ENCODE measurements at places on chromosomes 12 and 14.

DNA sequence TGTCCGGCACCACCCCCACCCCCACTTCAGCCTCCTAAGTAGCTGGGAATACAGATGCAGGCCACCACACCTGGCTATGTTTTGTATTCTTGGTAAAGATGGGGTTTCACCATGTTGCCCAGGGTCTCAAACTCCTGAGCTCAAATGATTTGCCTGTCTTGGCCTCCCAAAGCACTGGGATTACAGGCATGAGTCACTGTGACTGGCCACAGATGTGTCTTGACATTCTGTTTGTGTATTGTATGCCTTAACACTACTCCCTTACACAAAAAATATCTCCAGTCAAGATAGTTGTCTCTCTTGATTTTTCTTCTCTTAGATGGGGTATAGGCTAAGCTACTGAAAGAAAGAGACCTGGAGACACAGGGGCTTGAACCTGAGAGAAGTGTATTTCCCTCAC lies 17.6 kb downstream of the CLEC14A start:
- no peak for DNase-seq

- DNase-seq = no peak
These were observed 61.4 kb upstream of the PNMA1 start for GRCh38 chr14:73775339-73776193.

- no peak for DNase-seq
These were observed at the start of gene SYNE3 for GRCh38 chr14:95516554-95517181. Gene SYNE3 (minus strand): TSS chr14:95516650. CDS start chr14:95475821, 40,829 bp downstream.

GRCh38 chr12:71469258-71469750 lies 29.7 kb downstream of the LGR5 start:
- no peak for DNase-seq

- DNase-seq = no peak
These were observed 33.2 kb downstream of the ETNK1 start for GRCh38 chr12:22658214-22658613.

DNA sequence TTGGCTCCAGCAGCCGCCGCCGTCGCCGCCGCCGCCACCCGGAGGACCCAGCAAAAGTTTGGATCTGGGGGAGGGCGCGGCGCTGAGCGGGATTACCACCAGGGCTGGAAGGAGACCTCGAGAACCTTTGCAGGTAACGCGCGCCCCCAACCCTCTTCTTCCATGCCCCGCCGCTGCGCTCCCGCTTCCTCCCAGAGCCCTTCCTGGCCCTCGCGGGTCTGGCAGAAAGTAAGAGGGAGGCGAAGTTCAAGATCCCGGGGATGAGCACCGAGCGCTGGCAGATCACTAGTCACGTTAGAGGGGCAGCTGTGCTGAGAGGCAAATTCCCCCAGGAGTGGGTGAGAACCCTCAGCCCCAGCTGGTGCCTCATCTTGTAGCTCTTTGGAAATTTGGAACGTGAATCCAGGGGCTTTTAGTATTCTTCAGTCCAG lies 3.9 kb downstream of the FLRT2 start:
- DNase-seq = no peak

- no peak for DNase-seq
These were observed 85.3 kb downstream of the LRP6 start for GRCh38 chr12:12181511-12181910.

GRCh38 chr12:109202770-109203169 lies 86.4 kb downstream of the ACACB start:
- DNase-seq = no peak

GRCh38 chr12:121781484-121781997 lies 11.9 kb downstream of the RHOF start:
- DNase-seq = no peak

DNA sequence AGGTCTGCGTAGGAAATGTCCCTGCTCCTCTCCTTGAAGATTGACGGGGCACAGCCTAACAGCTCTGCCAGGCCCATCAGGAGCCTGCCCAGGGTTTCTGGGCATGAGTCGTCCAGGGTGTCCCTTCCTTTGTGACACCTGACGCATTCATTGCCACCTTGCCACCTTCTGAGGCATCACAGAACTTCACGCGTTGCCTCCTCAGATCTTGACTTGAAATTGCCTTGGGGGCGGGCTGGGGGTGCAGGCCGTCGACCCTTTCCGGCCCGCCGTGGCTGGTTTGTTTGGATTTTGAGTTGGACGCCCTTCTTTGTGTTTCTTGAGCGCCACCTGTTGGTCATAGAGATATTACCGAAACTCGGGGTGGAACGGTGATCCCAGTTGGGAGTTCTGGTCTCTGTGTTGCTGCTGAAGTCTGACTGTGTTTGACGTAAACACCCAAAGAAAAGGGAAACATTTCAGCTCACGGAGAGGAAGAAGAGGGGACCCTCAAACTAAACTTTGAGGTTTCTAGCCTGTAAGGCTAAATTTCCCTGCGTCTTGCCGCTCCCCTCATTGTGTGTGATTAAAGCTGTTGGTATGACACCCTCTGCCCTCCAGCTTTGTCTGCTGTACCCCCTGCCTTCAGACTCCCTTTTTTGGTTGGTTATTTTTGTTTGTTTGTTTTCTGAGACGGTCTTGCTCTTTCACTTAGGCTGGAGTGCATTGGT lies 44.6 kb downstream of the MLXIP start:
- DNase-seq = peak; percentile 49

GRCh38 chr12:107317751-107318555 lies 224.6 kb upstream of the CRY1 start:
- DNase-seq = peak; percentile 54

DNA sequence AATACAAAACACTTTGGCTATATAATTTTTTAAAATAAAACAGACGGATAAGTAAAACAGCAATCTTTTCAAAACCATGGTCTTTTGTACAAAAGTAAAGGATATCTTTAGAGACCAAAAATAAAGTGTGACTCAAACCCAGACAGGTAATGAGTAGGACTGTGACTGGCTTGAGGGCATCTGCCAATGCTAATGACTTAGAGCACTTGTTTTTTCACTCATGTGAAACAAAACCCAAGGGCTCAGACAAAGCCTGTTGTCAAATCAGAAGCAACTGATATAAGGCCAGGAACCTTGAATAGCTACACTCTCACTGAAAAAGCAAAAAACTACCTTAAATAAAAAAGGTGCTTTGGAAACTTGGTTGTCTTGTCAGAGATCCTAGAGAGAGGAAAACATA lies 357.4 kb downstream of the TMEM117 start:
- no peak for DNase-seq

GRCh38 chr12:57625261-57626032 lies 7.6 kb downstream of the B4GALNT1 start:
- DNase-seq = no peak

DNA sequence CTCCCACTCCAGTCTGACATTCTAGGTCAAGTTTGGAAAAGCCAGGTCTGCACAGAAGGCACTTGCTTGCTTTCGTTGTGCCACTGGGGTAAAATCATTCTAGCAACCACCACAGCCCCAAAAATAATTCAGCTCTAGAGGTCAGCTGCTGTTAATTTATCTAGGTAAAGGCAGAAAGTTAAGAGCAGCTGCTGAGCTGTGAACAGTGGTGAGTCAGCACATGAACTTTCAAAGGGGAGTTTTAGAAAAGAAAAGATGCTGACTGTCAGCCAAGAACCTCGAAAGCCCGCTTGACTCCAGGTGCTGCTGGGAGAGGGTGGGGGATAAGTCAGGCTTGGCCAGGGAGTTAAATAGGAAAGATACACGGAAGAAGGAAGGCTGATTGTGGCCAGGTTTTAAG lies 12.7 kb downstream of the CCDC197 start:
- no peak for DNase-seq

GRCh38 chr12:89875809-89876208 lies 167.2 kb upstream of the ATP2B1 start:
- no peak for DNase-seq

DNA sequence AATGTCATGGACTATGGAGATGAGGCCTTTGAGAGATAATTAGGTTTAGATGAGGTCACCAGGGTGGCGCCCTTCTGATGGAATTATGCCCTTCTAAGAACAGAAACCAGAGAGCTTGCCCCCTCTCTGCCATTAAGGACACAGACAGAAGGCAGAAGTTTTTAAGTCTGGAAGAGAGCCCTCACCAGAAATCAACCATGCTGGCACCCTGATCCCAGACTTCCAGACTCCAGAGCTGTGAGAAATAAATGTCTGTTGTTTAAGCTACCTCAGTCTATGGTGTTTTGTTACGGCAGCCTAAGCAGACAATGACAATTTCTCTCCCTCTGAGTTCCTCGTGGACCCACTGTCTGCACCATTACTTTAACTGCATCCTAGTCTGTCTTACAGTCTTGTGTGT lies 382.0 kb downstream of the GXYLT1 start:
- DNase-seq = no peak

DNA sequence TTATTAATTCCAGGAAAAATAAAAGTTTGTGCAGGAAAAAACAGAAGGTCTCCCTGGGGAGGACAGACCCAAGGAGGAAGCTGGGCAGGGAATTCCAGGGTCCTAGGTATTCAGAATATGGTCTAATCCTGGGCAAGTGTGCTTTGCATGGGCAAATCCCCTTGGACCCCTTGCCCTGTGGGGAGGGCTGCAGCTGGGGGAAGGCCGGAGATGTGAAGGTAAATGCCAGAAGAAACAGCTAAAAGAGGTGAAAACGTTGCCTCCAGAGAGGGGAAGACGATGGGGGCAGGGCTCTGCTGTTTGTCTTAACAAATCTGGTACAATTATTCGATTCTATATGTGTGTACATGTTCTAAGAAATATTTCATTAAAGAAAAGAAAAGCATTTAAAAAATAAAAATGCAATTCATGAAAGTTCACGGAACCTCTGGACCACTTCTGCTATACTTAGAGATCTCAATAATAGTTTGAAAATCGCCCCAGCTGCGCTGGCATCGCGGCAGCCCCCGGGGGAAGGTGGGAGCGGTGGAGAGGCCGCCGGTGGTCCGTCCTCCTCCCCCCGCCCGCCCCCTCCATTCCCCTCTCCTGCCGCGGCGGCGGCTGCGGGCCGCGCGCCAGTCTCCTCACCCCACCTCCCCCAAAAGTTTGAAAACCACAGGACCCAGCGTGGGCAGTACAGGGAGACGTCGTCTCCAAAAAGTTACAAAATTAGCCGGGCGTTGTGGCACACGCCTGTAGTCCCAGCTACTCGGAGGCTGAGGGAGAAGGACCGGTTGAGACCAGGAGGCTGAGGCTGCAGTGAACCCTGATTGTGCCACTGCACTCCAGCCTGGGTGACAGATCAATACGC lies 1.5 kb upstream of the PRPF40B start:
- no peak for DNase-seq

- no peak for DNase-seq
These were observed 190.1 kb downstream of the MED13L start for GRCh38 chr12:116087399-116087798.

DNA sequence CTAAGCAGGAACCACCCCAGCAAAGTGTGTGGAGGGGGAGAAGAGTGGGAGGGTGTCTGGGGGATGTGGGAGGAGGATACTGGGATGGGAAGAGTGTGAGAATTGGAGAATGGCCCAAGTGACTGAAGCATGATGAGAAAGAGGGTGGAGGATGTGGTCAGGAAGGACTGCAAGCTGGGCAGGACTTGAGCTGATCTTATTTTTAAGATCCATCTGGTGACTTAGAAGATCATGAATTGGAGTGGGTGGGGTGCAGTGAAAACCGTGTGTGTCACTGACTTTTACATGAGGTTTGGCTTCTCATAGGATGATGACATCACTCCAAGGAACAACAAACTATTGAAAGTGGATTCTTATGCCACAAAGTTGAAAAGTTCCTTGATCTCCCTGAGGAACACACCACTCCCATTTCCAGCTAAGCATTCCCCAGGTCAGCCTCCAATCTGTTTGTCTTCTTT lies 287.5 kb downstream of the GALC start:
- DNase-seq = no peak

- DNase-seq = no peak
These were observed 31.3 kb downstream of the ZNF664 start for GRCh38 chr12:124004233-124004875.

GRCh38 chr12:33357181-33357580 lies 82.4 kb downstream of the SYT10 start:
- no peak for DNase-seq

DNA sequence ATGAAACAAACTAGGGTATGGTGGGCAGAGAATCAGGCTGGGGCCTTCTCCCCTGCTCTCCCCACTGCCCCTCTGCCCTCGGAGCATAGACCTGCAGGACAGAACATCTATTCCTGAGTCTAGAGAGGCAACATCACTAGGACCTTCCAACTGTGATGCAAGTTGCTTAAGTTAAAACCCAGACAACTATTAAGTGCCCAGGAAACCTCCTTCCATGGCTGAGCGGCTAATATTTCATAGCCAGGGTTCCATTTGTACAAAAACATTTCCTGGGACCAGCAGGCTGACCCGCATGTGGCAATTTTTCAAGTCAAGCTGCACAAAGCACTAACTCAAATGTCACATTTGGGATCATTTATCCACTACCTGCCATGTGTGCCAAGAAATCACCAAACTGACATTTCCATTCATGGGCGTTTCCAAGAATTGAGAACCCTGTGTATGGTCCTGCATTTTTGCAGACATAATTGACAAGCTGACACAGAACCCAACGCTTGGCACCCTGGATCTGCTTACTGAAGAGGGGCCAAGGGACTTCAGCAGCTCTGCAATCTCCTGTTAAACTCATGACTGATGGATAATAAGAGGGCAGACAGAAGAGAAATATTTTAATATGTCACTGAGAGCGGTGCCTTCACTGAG lies 32.7 kb downstream of the NT5DC3 start:
- no peak for DNase-seq

DNA sequence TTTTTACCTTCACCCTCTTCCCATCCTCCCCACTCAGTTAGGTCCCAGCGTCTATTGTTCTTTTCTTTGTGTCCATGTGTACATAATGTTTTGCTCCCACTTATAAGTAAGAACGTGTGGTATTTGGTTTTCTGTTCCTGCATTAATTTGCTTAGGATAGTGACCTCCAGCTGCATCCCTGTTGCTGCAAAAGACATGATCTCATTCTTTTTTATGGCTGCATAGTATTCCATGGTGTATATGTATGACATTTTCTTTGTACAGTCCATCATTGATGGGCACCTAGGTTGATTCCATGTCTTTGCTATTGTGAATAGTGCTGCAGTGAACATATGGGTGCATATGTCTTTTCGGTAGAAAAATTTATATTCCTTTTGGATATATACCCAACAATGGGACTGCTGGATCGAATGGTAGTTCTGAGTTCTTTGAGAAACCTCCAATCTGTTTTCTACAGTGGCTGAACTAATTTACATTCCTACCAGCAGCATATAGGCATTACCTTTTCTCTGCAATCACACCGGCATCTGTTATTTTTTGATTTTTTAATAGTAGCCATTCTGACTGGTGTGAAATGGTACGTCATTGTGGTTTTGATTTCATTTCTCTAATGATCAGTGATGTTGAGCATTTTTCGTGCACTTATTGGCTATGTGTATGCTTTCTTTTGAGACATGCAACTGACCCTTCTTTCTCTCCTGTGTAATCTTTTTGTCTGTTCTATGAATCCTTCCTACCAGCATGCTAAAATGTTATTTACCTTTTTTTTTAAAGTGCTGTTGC lies 279.7 kb upstream of the AMIGO2 start:
- DNase-seq = no peak

GRCh38 chr12:79360936-79361335 lies 329.8 kb downstream of the PAWR start:
- DNase-seq = no peak

- no peak for DNase-seq
These were observed 34.8 kb upstream of the RCOR1 start for GRCh38 chr14:102557434-102558226.
